ENCODE measurements at places on chromosomes 6 and 20.
A peak's percentile ranks its signal among the peaks of the same experiment; 100 is the strongest.

GRCh38 chr6:106373502-106374239, 13.2 kb downstream of the CRYBG1 start:
- no peak for DNase-seq

- DNase-seq = no peak
These were observed 284.4 kb downstream of the ESR1 start for GRCh38 chr6:152091851-152092341.

DNA sequence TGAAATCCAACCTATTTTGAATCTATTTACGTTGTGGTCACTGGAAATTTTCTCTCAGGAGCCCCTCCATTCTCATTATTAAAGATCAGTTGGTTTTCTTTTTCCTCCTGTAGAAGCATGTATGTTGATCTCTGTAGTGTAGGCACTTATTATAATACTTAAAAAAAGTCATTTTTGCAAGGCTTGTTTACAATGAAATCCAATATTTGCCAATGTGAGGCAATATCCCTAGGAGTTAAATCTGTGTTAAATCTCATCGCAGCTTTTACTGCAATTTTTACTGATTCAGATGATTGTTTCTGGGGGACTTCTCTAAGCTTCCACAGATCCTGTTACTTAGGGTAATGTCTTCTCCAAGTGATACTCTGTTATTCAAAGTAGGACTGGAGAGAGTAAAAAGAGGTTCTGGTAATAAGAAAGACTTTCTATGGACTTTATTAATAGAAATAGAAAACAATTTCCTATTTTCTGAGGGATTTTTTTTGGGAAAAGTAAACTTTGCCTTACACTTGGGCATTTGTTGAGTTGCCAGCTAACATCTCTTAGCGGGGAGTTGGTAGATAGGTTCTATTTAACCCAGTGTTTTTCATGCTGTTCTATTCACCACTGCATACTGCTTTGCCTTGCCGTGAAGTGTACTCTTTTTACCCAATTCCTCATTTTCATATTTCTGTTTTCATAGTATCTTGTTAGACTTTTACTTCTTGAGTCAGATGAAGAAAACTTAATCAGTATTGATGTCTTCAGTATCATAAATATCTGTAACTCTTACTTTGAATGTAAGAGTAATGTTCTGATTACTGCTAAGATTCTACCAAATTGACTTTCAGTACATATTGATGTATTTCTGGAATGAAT, 48.6 kb downstream of the CDKAL1 start:
- peak; percentile 60 for DNase-seq

GRCh38 chr6:106749609-106750008, 120.2 kb downstream of the QRSL1 start:
- peak; percentile 32 for DNase-seq

- no peak for DNase-seq
These were observed 304.2 kb upstream of the PRDM1 start for GRCh38 chr6:105781915-105782314.

Measured in NCI-H526 treated with DMSO at 0.1 percent for 48 hours (cell line).